ENCODE measurements at places on chromosomes 4 and X. TPM values are rescaled to one million over a fixed set of nuclear protein-coding genes. Genes with fewer than 3 reads are reported as not detected.

GRCh38 chr4:155799116-155799793, 40.4 kb downstream of the GUCY1B1 start:
- no peak for DNase-seq

DNA sequence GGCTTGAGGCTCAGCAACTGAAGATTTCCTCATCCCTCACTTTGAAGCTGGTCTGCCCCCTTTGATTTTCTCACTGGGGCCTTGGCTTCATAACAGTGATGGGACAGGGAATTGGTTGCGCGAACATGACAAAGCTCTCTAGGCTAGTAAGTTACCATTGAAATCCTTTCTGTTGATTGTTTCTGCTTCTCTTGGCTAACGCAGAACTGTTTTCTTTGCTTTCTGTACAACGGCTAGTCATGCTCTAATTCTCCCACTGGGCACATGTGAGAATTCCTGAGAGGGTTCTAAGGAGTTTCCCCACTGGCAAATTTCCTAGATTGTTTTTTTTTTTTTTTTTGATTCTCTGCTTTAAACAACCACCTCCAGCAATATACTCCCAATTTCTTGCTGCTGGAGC, 738.6 kb downstream of the PCDH7 start:
- DNase-seq: no peak

GRCh38 chrX:45137531-45137930, 63.1 kb downstream of the DIPK2B start:
- no peak for DNase-seq

- DNase-seq: no peak
Observed at GRCh38 chr4:152663203-152664066, 16.4 kb downstream of the TMEM154 start.

GRCh38 chr4:9964879-9965278, 56.4 kb downstream of the SLC2A9 start:
- no peak for DNase-seq

DNA sequence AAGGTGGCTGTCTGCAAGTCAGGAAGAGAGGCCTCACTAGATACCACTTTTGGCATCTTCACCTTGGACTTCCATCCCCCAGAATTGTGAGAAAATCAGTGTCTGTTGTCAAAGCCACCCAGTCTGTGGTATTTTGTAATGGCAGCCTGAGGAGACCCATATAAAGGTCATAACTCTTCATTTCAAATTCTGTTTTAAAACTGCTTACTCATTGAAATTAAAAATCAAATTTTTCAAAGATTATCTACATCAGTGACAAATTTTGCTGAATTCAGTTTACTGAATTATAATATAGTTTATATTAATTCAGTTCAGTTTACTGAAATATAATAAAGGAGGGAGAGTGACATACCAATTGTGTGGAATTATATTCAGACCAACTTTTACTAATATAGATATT, 133.1 kb upstream of the IL15 start:
- no peak for DNase-seq

DNA sequence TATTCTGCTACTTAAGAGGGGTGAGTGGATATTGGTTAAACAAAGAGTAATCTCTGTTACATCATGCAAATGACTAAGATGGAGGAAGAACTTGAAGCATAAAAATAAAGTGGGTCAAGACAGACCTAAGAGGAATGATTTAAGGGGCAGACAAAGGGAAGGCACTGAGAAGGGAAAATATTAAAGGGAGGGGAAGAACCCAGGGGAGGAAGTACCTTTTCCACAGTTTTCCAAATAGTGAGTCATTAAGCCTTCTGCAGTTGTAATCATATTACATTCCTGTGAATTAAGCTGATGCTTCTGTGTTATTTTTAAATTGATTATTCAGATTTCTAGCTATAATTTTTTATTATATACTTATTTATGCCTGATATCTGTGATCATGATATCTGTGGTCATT, 253.3 kb downstream of the CENPC start:
- DNase-seq: peak; percentile 3

DNA sequence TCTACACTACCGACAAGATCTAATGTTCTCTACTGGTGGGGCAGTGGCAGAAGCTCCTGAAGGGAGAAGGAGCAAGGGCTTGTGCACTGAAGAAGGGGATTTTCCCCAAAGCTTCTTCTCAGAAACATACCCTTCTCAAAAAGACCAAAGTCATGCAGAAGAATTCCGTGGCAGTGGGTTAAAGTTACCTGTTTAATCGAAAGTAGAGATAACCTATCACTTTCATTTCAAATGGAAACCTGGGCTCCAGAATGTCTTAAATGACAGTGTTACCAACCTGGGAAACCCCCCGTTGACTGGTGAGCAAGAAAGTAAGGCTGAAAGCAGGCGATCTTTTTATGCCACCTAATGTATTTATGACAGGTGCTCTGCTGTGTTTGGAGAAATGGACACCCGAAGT, 92.5 kb upstream of the TEX13D start:
- DNase-seq: no peak

- DNase-seq: no peak
Observed at GRCh38 chr4:101366331-101366730, 19.0 kb upstream of the PPP3CA start.

- no peak for DNase-seq
Observed at GRCh38 chr4:4787421-4787820, 72.0 kb upstream of the MSX1 start.

DNA sequence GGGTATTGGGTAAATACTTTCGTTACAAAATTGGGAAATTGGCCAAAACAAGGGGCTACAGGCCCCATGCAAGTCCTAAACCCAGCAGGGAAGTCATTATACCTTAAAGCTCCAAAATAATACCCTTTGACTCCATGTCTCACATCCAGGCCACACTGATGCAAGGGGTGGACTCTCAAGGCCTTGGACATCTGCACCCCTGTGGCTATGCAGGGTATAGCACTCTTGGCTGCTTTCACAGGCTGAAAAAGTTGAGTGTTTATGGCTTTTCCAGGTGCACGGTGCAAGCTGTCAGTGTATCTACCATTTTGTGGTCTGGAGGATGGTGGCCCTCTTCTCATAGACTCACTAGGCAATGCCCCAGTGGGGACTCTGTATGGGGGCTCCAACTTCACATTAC, 326.5 kb downstream of the TEX13C start:
- no peak for DNase-seq

DNA sequence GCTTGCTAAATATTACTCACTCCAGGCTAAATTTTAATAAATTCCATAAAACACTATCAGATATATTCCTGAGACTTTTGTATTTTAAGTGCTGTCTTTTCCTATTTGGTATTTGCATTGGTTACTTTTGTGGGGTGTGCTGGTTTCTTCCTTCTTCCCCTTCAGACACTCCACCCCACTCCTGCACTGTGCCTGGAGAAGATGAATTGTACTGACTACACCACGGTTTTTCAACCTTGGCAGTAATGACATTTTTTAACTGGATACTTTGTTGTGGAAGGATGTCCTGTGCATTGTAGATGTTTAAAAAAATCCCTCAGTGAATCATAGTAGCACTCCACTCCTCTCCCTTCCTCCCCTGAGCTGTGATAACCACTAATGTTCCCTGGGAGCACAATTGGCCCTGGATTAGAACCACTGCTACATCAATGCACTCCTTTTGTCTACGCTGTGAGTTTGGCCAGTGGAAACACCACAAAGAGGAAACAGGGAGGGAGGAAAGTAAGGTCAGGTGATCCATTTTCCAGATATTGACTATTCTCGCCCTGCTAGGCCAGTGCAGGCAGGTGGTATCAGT, 36.3 kb downstream of the SNCA start:
- DNase-seq: peak; percentile 76

DNA sequence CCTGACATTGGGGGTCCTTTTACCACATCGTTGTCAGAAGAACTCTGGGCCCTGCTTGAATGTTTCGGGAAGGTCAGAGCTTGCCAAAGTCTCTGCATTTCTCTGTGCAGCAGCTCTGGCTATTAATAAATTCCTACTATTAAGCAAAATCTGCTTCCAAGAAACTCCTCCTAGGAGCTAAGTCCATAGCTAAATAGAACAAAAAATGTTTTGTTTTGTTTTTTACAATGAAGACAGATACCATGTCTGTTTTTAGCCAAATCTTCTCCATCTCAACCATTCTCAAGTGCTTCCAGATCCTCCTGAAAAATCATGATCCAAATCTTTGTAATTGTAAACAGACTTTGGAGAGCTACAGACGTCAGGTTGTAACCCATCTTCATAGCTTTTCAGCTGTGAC, 161.6 kb downstream of the SPATA18 start:
- DNase-seq: no peak

MAGEA12 gene
- 142 TPM for total RNA-seq
